ENCODE measurements at places on chromosomes 4 and X. TPM values are rescaled to one million over a fixed set of nuclear protein-coding genes. Genes with fewer than 3 reads are reported as not detected.
A peak's percentile ranks its signal among the peaks of the same experiment; 100 is the strongest.

DNA sequence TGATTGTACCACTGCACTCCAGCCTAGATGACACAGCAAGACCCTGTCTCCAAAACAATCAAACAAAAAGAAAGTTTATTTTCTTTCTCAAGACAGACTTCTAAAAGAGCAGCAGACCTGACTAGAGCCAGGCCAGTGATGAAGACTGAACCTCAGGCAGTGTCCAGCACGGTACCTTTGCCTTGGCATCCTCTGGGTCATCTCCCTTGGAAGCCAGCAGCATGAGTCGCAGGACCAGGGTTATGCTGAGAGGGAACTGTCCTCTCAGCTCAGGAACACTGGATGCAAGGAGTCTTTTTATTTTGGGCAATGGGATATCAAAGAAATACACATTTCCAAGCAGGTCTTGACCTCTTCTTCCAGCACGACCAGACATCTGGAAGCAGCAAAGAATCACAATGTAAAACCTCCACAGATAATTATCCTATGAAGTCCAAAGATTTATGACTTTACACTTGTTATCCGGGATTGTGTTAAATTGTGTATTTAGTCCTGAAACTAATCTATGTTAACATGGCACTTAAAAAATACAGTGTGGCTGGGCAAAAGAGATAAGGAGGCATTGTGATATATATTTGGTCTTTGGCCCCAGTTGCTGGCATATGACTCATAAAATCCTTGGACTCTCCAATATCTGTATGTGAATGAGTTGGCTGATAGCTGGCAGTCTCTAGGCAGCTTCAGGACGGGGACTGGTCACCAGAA, 66.0 kb upstream of the DDX60 start:
- no peaks in the 10 kb centered on the region for H3K4me1 ChIP-seq
- DNase-seq: no peak
- H3K27me3 ChIP-seq: no peaks in the 10 kb centered on the region
- no peak overlapping the region for H3K27ac ChIP-seq

GRCh38 chr4:86033171-86033570, 326.7 kb downstream of the MAPK10 start:
- no peaks in the 10 kb centered on the region for H3K27me3 ChIP-seq
- DNase-seq: no peak
- no peaks in the 10 kb centered on the region for H3K36me3 ChIP-seq
- peaks cover 19% of the 10 kb centered on the region for H3K4me1 ChIP-seq
- H3K27ac ChIP-seq: peak overlapping the region; percentile 62
- no peak overlapping the region for H3K4me3 ChIP-seq

DNA sequence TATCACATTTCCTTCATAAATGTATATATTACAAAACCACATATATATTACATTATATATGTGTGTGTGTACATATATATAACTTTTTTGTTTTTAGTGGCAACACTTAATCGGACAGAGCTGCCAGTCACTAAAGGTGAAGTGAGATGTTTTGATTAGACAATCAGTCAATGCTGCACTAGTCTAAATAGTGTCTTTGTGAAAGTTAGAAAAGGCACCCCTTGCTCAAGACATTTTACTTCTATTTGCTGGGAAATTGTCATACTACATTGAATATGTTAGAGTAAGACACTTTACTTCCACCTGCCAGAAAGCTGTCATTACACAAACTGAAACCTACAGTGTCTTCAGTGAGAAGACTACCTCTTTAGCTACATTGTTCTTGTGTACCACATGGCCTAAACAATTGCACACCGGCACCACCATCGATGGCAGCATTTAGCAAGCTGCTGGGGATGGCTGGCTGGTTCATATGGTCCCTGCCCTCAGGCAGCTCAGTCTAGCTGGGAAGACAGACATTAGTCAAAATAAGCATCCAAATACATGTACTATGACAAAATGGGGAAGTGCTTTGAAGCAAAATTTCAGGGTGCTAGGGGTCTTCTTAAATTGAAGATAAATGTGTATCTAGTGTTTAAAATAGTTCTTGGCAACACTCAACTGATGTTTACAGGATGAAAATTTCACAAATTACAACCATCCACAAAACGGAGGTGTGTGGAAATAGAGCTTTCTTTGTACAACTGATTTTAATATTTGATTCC, 148.1 kb upstream of the GATB start:
- no peaks in the 10 kb centered on the region for H3K27me3 ChIP-seq
- H3K27ac ChIP-seq: no peak overlapping the region
- no peaks in the 10 kb centered on the region for H3K4me1 ChIP-seq
- no peak overlapping the region for H3K4me3 ChIP-seq

- H3K4me1 ChIP-seq: peaks cover 6% of the 10 kb centered on the region
- no peaks in the 10 kb centered on the region for H3K36me3 ChIP-seq
- H3K4me3 ChIP-seq: no peak overlapping the region
- no peak for DNase-seq
- no peak overlapping the region for H3K27ac ChIP-seq
Measured at GRCh38 chr4:86512631-86513030, 81.5 kb upstream of the PTPN13 start.

GRCh38 chr4:184282251-184282713, 64.6 kb upstream of the ENPP6 start:
- peaks cover 22% of the 10 kb centered on the region for H3K4me1 ChIP-seq
- H3K4me3 ChIP-seq: no peak overlapping the region
- no peaks in the 10 kb centered on the region for H3K36me3 ChIP-seq
- H3K27ac ChIP-seq: peak overlapping the region; percentile 59
- H3K27me3 ChIP-seq: no peaks in the 10 kb centered on the region

DNA sequence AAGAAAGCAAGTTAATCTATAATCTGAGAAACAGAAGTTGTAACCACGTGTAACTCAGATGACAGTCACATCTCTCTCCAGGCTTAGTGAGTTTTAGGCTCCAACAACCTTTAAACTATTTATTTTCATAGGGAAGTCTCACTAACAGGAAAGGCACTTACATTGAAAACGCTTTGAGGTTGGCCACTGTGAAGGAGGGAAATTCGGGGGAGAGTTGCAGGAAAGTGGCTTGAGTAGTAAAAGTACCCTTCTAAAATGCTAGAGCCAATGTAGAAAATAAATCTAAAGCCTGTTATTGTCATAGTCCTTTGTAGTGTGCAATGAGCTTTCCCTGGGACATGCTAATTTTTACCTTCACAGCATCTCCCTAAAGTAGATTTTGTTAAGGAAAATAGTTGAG, 995 bp upstream of the NFXL1 start:
- no peaks in the 10 kb centered on the region for H3K4me1 ChIP-seq
- DNase-seq: no peak
- H3K27me3 ChIP-seq: no peaks in the 10 kb centered on the region
- no peak overlapping the region for H3K27ac ChIP-seq
- H3K36me3 ChIP-seq: no peaks in the 10 kb centered on the region

- H3K27me3 ChIP-seq: no peaks in the 10 kb centered on the region
- H3K27ac ChIP-seq: peak overlapping the region; percentile 98
- peak; percentile 51 for DNase-seq
Measured at GRCh38 chrX:154368630-154369448, 5.6 kb downstream of the FLNA start.

DNA sequence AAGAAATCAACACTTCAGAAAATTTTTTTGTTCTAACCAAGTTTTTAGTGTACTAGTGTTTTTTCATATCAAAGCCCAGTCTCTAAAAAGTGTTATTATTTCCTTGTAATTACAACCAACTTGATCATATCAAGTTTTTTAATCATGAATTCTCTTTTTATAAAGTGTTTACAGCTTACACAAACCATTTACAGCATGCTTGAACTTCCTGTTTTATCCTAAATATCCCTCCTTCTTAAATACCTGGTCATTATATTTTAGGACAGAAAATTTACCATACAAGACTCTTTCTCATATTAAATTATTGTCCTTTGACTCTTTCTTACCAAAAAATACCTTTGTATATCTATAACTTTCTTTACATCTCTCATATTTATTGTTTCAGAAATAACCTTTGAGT, 89.4 kb upstream of the NPY2R start:
- no peak overlapping the region for H3K27ac ChIP-seq
- H3K27me3 ChIP-seq: no peaks in the 10 kb centered on the region
- H3K4me1 ChIP-seq: no peaks in the 10 kb centered on the region
- H3K36me3 ChIP-seq: no peaks in the 10 kb centered on the region
- H3K4me3 ChIP-seq: no peak overlapping the region

DNA sequence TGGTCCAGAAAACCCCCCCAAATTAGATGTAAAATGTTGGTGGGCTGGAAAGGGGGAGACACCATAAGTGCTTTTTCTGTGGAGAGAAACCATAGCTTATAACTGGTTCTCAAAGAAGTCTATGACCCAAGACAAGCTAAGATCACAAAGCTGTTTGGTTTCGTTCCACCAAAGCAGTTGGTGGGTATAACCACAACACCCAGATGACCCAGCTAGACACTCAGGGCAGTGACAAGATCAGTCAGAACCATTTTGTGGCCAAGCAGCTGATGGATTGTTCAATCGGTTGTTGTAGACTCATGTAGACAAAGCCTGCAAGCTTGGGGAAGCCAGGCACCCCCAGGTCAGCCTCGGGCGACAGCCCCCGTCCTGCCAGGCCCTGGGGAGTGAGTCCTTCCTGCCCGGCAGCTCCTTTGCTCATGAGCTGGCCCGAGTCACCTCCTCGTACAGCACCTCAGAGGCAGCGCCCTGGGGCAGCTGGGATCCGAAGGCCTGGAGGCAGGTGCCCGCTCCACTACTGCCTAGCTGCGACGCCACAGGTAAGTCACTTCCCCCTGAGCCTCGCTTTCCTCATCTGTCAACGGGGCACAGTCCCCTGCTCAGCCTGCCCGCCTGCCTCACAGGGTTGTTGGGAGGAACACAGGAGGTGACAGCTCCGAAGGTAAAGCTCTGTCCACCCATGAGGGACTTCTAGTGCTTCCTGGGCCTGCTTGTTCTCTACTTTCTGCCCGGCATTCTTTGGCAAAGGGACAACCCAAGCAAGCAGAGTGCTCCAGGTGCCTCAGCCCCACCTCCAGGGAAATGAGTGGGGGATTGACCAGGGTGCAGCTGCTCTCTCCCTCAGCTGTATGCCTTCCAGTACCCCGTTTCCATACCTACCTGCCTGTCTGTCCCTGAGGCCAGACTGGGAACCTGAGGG, 65.2 kb upstream of the MTM1 start:
- no peak for DNase-seq
- no peak overlapping the region for H3K4me3 ChIP-seq
- H3K4me1 ChIP-seq: peaks cover 36% of the 10 kb centered on the region
- H3K27ac ChIP-seq: no peak overlapping the region
- no peaks in the 10 kb centered on the region for H3K36me3 ChIP-seq

AFF2 gene
- 2.5 TPM for total RNA-seq

TCEAL6 gene
- total RNA-seq: not detected

MAGED4 gene
- total RNA-seq: 1.1 TPM

GAGE12J gene
- not detected for total RNA-seq

GRSF1 gene
- 33.4 TPM for total RNA-seq
